ENCODE measurements at places on chromosomes 12 and 14. TPM values are rescaled to one million over a fixed set of nuclear protein-coding genes. Genes with fewer than 3 reads are reported as not detected.

DNA sequence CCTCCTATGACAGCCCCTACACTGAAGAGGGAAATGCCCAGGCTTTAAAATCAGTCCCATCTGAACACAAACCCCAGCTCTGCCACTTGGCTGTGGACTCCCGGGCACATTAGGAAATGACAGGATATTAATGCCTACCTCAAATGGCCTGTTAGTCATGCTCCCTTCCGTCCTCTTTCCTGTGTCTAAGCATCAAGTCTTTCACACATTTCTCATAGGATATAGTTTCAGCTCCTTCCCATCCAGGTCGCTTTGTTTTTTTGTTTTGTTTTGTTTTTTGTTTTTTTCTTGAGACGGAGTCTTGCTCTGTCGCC is 16.1 kb downstream of the PLEK2 start:
- DNase-seq = peak; percentile 66

GRCh38 chr14:71491931-71492330 is 440.3 kb upstream of the RGS6 start:
- DNase-seq = no peak

KRT85 gene
- not detected for total RNA-seq

NPFF gene
- not detected for total RNA-seq

DNA sequence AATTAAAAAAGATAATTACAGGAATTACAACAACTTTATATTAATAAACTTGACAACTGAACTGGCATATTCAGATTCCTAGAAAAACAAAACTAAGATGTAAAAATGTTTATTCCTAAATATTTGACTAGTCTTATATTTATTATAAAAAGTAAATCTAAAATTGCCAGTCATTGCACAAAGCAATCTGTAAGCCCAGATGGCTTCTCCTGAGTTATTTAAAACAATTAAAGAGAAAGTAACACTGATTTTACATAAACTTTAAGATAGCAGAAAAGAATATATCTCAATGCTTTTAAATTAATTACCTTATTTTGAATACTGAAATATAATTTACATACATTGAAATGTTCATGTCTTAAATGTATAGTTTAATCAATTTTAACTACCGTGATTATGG is 434.1 kb upstream of the RPL10L start:
- no peak for DNase-seq

- DNase-seq = no peak
Observed at GRCh38 chr14:98877065-98877464, 394.9 kb downstream of the BCL11B start.

All from esophagus muscularis mucosa (tissue), 4 donors.